ENCODE measurements at places on chromosomes 16 and 17.

- no peak for DNase-seq
Measured at GRCh38 chr16:85204242-85205010, 92.2 kb upstream of the CIBAR2 start.

GRCh38 chr17:45307290-45308015 lies 9.4 kb downstream of the MAP3K14 start:
- DNase-seq, result no peak

- DNase-seq, result no peak
Measured at GRCh38 chr16:48384520-48385252, 527 bp downstream of the SIAH1 start.

DNA sequence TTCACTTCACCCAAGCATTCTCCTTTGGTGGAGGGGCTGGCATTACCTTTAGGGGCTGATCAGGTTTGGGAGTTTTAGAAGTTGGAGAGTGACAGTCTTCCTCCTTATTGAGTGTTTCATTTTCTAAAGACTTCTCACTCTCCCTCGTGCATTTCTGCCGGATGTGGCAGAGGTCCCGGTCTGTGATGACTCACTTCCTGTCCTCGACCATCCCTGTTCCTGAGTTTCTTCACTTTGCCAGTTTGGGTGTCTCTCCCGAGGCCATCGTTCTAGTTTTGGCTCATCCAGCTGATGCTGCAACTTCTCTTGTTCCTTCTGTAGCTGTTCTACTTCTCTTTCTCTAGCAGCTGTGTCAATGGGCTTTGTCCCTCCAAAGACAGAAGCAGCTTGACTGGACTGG lies 104.3 kb downstream of the PHKB start:
- no peak for DNase-seq

GRCh38 chr17:66412857-66413558 lies 110.6 kb downstream of the PRKCA start:
- DNase-seq, result no peak

DNA sequence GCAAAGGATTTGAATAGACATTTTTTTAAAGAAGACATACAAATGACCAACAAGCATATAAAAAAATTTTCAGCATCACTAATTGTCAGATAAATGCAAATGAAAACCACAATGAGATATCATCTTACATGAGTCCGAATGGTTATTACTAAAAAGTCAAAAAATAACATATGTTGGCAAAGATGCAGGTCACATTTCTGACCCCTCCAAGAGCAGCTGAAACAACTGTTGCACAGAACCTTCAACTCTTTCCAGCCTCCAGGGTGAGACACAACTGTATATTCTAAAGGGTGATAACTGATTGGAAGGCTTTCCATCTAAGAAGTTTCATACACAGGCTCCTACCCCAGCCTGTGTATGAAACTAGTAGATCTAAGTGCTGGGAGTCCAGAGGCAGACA lies 51.9 kb downstream of the SLFN5 start:
- DNase-seq, result no peak

DNA sequence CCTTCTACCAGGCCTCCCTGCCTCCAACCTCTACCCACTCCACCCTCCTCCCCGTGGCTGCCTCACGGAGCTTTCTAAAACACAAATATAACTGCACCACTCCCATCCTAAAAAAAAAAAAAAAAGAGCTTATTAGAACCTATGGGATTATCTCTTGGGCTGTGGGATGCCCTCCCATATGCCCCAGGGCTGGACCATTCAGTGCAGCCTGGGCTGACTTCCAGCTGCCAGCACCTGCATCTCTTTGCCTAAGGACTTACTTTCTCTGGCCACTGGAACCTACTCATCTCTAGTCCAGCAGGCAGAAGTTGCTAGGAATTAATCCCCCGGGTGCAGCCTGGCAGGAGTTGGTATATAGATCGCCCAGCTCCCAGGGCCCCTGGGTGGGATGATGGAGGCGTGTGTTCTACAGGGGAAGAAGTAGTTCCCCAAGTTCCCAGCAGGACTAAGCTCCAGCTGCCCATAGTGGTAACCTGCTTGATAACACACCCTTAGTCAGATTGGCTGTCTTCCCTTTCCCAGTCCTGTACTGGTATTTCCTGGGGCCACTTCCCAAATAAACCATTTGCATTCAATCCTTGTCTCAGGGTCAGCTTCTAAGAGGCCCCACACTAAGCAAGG lies 10.3 kb downstream of the MPP3 start:
- no peak for DNase-seq

DNA sequence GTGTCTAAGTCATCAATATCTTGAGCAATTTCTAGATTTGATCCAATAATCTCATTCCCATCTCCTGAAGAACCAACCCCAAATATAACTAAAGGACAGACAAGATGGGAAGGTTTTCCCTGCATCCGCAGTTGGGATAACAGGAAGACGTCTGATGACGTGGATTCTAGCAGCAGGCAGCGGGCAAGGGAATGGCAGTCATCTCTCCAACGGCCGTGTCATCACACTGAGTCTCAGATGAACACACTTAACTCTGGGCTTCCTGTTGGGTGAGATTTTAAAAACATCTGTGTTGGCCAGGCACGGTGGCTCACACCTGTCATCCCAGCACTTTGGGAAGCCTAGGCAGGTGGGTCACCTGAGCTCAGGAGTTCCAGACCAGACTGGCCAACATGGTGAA lies 20.9 kb upstream of the TIMP2 start:
- DNase-seq, result no peak

- DNase-seq, result no peak
Measured at GRCh38 chr17:10798332-10798749, 5.6 kb downstream of the TMEM238L start.

- no peak for DNase-seq
Measured at GRCh38 chr16:27720731-27721530, 171.0 kb downstream of the KATNIP start.

DNA sequence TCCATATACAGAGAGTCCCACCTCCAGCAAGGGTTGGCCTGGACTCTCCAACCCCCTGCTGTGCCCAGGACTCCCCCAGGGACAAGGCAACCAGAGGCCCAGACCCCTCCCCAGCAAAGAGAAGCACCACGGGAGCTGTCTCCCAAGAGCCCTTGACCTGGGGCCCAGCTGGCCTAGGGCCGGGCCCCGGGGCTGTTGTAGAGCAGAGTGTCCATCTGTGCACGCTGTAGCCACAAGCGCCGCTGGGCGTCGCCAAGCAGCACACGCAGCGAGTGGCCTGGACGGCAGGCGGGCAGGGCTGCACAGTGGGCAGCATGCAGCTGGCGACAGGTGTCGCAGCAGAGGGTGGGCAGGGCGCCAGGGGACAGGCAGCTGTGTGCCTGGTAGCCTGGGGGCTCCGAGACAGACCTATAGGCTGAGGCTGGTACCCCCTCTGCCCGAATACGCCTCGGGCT lies 4.3 kb downstream of the SPATA2L start:
- DNase-seq, result no peak

DNA sequence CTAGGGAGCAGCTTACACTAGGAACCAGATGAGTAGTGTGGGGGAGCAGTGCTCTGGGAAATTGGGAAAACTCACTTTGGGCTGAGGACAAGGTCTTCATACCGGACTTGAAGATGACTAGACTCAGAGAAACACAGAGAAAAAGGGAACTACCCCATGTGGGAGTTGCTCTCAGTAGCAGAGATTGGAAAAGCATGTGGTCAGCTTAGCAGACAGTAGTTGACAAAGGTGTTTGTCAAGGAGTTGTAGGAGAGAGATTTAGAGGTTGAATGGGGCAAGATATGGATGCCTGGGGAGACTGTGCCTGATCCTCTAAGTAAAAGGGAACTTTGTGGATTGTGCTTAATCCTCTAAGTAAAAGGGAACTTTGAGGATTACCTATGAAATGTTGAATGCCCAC lies 194.5 kb upstream of the COX10 start:
- DNase-seq, result no peak

DNA sequence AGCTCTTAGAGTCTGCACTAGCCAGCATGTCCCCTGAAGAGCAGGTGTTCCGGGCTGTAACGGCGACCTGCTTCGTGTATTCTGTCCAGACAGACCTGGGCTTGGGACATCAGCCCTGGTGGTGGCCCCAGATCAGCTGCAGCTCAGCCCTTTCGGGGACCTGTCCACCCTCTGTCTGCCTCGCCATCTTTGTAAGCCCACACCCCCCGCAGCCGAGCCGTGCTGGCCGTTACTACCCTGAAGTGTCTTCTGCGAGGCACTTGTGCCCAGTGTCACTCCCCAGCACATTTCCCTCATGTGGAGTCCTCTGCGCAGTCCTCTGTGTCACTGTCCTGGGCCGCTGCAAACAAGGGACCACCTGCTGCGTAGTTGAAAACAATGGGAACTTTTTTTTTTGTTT lies 10.4 kb downstream of the CARD14 start:
- DNase-seq, result no peak

- DNase-seq, result no peak
Measured at GRCh38 chr16:72195609-72196008, 23.7 kb upstream of the PMFBP1 start.

DNA sequence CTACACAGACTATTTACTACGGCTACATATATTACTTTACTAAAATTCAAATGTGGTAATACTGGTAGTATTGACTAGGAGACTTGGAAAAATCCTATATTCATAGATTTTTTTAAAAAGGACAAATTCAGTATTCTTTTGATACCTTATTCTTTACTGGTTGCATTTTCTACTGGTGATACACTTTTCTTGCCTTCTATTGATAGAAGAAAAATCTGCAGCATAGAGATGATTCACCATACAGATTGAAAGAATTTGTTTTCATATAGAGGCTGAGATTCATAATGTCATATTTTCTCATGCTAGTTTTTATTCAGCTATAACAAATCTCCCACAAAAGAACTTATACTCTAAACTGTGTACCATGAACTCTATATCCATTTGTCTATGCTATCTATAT lies 195.4 kb upstream of the C17orf78 start:
- no peak for DNase-seq

GRCh38 chr17:9330611-9331271 lies 244.9 kb downstream of the STX8 start:
- DNase-seq, result no peak

DNA sequence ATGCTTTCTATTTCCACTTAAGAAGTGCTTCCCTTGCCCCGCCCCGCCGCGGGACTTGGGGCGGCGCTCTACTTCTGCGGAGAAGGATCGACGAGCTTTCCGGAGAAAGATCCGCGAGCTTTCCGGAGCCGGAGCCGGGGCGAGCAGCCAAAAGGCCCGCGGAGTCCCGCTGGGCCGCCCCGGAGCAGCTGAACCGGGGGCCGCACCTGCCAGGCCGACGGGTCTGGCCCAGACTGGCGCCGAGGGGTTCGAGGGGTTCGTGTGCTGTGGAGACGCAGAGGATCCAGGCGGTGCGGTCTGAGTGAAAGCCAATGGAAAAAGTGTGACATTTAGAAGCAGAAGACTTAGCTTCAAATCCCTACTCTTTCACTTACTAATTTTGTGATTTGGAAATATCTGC lies 50.8 kb downstream of the TBC1D26 start:
- no peak for DNase-seq

DNA sequence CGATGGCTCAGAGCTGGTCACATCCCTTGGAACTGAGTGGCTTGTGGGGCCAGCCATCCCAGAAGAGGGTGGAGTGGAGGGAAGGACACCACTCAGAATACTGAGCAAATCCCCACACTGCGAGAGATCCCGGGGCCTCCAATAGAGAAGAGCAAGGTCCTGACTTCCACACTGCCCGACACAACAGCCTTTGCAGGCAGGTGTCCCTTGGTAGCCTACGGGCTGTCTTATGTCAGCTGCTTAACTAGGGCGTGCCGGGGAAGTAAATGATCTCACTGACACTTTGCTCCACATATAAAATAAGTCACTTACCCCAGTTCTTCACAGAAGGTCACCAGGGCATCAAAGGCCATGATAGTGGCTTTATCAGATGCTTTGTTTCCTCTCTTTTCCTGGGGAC lies 16.1 kb downstream of the RECQL5 start:
- no peak for DNase-seq

DNA sequence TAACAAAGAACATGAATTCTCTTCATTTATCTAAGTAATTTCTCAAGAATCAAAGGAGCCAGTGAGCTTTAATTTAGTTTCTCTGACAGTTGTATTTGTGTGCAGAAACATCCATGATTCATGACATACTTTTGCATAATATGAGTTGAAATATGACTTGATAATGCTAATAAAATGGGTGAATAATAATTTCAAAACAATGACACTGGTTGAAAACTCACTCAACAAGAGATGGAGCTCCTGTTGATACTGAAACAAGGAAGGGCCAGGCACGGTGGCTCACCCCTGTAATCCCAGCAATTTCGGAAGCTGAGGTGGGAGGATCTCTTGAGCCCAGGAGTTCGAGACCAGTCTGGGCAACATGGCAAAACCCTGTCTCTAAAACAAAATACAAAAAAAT lies 147.0 kb downstream of the MAP2K6 start:
- DNase-seq, result no peak

GRCh38 chr16:75385507-75386152 lies 47.7 kb downstream of the CFDP1 start:
- DNase-seq, result peak; percentile 45

DNA sequence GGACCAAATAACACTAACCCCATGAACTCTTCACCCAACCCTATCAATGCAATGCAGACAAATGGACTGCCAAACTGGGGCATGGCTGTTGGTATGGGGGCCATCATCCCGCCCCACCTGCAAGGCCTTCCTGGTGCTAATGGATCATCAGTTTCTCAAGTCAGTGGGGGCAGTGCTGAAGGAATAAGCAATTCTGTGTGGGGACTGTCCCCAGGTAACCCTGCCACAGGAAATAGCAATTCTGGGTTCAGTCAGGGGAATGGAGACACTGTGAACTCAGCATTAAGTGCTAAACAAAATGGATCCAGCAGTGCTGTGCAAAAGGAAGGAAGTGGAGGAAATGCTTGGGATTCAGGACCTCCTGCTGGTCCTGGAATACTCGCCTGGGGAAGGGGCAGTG lies 78.9 kb downstream of the TMC6 start:
- no peak for DNase-seq

GRCh38 chr17:27535975-27536374 lies 79.7 kb downstream of the KSR1 start:
- DNase-seq, result no peak

GRCh38 chr16:57867000-57867561 lies 64.8 kb upstream of the KIFC3 start:
- DNase-seq, result peak; percentile 34

DNA sequence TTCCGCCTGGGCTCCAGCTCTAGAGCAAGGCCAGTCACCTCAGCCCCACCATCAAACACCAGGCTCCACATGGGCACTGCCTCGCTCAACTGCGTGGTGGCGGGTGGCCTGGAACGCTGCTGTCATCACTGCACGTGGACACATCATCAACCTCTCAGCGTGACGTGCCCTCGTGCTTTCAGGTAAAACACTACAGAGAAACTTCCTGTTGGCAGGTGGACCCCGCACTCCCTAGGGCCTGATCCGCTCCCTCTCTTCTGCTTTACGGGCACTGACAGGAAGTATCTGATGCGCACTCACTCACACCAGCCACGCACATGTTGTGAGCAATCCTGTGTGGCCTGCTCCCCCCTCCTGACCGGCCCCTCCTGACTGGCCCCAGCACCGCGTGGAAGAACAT lies 87.4 kb downstream of the ANKRD11 start:
- DNase-seq, result no peak

- no peak for DNase-seq
Measured at GRCh38 chr16:50102051-50102746, 36.4 kb downstream of the HEATR3 start.

GRCh38 chr17:38600906-38601305 lies 4.8 kb downstream of the SRCIN1 start:
- no peak for DNase-seq

GRCh38 chr17:15398291-15398690 lies 56.9 kb upstream of the TEKT3 start:
- DNase-seq, result peak; percentile 72

- no peak for DNase-seq
Measured at GRCh38 chr17:79019261-79019631, 4.7 kb upstream of the C1QTNF1 start.

GRCh38 chr16:23924128-23924527 lies 88.3 kb downstream of the PRKCB start:
- no peak for DNase-seq

- DNase-seq, result peak; percentile 98
Measured at GRCh38 chr17:59155439-59156177, at the start of gene PRR11. PRR11 (plus strand) TSS chr17:59155746; CDS start chr17:59169753, 14,007 bp downstream.
